ENCODE measurements at places on chromosomes 7 and 10.

DNA sequence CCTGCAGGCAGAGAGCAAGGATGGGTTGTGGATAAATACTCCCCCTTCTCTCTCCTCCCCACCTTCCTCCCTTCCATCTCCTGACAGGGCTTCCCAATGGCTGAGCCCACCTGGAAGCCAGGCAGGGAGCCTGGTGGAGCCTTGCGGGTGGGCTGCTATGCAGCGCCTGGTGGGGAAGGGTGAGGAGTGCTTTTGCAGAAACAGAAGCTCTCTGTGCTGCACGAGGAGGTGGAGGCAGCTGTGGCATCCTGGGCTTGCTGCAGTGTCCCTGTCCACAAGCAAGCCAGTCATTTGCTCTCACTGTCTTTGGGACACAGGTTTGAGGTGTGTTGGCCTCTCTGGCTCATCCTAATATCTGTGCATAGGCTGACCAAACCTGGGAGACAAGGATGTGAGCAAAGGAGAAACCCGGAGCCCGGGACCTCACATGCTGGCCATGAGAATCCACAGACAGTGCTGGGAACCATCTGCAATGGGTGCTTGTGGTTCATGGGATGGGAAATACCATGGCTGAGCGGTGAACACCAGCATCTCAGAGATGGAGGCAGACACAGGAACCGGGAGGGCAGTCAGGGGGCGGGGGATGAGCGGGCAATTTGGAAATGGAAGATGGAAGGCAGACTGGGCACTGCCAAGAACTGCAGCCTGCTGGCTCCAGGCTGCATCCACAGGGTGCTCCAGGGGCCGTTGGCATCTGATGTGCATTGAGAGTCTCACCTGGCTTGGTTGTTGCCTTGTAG is 364.2 kb downstream of the GLRX3 start:
- no peak for DNase-seq

DNA sequence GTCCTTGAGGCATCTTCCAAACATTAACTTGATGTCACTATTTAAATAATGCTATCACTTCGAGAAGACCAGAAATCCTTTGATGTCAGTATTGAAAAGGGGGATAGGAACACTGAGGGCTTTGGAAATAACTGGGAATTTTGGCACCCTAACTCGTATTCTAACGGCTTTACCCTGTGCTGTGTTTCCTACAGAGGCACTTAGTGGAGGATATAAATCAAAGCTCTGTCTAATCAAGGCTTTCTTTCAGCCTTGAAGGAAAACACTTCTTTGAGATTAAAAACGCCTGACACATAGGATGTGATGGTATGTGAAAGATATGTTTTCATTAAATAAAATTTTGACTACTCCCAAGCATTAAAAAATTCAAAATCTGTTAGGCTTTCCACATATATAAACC is 62.3 kb downstream of the CREB5 start:
- no peak for DNase-seq

- no peak for DNase-seq
Measured at GRCh38 chr10:44973323-44974081, 5.1 kb downstream of the DEPP1 start.

GRCh38 chr10:112809736-112810135 is 140.3 kb upstream of the TCF7L2 start:
- no peak for DNase-seq

- DNase-seq = no peak
Measured at GRCh38 chr7:96327429-96327828, 5.5 kb upstream of the SLC25A13 start.

DNA sequence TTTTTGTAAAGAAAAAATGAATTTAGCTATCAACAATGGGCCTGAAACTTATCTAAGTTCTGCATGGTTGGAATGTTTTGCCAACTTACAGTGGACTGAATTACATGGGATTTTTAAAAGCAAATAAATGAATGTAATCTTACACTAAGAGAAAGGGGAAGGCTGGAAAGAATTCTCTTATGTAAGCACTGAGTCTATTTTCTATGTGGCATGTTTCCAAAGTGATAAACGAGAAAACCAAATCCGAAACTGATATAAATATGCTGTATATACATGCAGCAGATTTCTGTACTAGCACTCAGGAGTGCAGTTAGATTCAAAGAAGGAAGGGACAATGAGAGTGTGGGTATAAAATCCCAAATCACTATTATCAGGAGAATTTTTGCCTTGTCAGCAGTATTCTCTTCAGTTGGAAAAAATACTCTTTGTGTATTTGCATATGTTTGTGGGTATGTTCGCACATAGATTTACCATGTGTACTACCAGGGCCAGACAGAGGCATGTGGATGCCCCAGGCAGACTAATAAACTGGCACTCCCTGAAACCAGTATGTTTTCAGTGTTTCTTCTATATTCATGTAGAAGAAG is 334.3 kb upstream of the SEMA3D start:
- no peak for DNase-seq

GRCh38 chr10:79608505-79609375 is 2.0 kb upstream of the SFTPA1 start:
- DNase-seq = no peak

GRCh38 chr7:38881947-38882684 is 26.9 kb downstream of the VPS41 start:
- DNase-seq = no peak

- DNase-seq = no peak
Measured at GRCh38 chr7:149050941-149051340, 22.6 kb upstream of the PDIA4 start.

DNA sequence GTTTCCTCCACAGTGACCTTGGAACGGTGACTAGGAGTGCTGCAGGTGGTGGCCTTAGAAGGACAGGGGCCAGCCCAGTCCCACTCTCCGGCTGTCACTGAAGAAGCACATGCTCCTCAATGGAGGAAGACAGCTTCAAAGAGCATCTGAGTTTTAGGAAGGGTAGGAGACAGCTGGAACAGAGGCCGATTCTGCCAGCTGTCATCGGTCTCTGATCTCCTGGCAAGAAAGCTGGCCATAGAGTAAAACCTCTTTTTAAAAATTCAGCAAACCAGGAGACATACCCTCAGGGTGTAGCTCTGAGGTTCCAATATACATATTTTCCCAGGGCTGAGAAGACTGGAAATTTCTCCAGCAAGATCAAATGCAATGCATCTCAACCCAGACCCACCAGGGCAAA is 55.9 kb downstream of the KCNMA1 start:
- DNase-seq = no peak

All from frontal cortex (tissue), 4 donors.